ENCODE measurements at places on chromosomes 13 and 19.
A peak's percentile ranks its signal among the peaks of the same experiment; 100 is the strongest.

DNA sequence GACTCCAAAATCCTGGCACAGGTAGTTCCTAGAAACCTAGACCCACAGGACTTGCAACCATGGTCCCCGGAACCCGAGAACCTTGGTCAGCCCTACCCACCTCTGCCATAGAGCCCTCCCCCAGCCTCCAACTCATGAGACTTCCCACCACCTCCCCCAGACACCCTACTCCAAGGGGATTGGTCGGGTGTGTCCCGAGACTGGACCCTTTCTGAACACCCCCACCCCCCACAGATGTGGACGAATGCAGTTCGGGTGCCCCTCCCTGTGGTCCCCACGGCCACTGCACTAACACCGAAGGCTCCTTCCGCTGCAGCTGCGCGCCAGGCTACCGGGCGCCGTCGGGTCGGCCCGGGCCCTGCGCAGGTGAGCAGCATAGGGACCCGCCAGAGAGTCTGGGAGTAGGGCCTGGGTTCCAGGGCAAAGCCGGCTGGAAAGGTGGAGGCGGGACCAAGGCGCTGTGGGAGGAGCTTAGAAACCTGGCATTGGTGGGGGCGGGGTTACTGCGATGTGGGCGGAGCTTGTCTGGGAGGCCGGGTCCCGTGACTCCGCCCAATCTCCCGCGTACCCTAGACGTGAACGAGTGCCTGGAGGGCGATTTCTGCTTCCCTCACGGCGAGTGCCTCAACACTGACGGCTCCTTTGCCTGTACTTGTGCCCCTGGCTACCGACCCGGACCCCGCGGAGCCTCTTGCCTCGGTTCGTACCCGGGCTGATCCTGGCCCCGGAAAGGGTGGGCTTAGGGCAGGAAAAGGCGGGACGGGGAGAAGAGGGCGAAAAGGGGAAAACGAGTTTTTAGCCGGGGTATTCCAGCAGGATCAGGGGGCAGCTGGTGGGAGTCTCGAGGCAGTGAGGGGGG lies 11.9 kb downstream of the LTBP4 start:
- no peak for DNase-seq

DNA sequence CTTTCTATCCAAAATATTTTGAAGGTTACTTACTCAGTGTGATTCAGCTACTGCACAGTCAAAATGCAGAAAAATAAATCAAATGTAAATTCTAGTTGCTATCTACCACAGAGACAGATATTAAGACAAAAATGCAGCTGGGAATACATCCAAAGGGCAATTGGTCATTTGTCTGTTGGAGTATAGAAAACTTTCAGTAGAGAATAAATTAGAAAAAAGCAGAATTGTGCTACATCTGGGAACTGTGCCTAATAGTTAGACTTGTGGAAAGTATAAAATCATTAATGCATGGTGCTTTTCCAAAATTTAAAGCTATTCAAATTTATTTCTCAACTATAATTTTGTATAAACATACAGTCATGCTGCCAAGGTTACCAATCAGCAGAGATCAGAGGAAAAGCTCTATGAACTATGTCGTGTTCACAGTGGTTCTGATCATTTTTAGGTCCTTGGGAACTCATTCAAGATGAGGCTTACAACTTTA lies 1635.8 kb downstream of the PCDH9 start:
- no peak for DNase-seq

DNA sequence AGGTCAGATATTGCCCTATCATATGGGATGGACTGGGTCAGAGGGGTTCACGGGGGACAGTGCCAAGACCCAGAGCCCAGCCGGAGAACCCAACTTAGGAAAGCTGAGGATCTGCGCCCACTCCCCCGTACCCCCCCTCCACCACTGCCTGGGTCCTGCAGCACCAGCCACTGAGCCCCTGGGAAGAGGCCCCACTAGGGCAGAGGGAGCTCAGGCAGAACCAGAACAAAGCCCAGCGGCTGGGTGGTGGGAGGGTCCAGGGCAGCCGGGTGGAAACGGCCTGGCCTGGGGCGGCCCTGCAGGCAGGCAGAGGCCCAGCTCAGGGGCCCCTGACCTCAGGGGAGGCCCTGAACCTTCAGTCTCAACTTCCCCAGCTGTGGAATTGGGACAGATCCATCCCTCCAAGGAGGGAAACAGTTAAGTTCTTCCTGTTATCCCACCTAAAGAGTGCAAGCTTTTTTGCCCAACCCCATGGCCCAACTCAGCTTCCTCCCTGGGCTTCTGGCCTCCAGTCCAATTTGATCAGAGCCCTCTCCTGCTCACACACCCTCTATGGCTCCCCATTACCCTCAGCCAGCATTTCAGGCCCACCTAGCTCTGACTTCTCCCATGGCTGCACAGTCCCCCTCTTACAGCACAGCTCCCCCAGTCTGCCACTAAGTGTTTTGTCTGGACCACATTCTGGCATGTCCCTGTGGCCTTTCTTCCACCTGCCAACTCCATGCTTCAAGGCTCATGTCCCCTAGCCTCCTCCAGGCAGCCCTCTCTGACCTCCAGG lies 3.1 kb downstream of the NR2F6 start:
- DNase-seq: no peak

DNA sequence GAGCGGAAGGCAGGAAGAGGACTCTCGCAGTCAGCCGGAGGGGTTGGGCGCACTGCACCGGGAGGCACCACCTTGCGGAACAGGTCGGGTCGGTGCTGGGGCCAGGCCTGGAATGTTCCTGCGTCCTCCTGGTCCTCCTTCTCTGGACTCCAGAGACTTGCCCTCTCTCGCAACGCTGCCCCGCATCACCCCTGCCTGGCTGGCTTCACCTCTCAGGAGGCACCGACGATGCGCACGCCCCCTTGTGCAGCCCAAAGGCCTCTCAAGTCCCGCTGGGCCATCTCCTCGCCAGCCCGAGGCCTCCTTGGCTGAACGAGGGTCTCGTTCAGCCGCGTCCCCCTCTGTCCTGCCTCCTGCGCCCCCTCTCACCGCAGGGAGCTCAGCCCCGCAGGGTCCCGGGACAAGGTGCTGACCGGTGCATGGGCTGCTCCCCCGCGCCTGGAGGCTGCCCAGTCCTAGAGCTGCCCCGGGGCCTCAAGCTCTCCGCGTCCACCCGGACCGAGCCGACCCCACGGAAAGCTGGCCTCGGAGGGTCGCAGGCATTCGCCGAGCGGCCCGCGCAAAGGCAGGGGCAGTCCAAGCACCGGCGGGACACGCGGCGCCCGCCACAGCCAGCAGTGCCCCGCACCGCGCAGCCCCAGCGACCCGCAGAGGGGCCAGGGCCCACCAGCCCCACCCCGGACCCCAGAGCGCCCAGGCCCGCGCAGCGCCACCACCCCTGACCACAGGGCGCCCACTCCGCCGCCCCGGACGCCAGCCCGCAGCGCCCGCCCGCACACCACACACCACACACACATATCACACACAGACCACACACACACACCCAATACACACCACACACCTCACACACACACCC lies 133.8 kb downstream of the CRYL1 start:
- DNase-seq: no peak

DNA sequence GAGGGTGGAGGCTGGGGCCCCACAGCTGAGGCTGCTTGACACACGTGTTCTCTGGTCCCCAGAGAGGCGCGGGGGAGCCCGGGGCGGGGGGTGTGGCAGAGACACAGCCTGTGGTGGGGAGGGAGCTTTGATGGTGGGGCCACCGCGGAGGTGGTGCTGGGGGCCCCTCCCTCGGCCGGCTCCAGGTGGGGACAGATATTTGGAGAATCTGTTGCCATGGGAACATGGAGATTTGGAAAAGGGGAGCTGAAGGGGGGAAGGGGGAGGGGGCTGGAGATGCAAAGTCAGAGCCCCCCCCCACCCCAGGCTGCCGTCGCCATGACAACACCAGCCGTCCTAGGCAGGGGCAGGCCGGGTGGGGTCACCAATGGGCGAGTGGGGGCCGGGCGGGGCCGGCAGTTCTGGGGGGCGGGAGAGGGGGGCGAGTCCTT lies 1.2 kb downstream of the PRKCG start:
- DNase-seq: no peak

- DNase-seq: no peak
Observed at GRCh38 chr13:37878496-37878895, 8.9 kb upstream of the TRPC4 start.

DNA sequence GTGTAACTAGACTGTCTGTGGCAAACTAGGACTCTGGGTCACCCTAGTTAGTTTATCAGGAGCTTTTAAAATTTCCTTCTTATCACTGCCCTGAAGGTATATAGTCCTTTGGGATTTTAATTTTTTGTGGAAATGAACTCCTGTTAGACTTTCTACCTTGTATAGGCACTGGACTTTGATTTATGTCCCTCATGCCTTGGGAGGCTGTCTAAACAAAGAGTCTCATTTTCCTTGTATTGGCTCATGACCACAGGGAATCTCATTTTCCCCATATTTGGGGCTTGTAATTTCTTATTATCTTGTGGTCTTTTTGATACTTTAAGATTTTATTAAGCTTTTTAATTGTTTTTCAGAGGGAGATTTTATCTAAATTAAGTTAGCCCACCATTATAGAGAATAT lies 21.4 kb downstream of the KCTD4 start:
- DNase-seq: peak; percentile 45

DNA sequence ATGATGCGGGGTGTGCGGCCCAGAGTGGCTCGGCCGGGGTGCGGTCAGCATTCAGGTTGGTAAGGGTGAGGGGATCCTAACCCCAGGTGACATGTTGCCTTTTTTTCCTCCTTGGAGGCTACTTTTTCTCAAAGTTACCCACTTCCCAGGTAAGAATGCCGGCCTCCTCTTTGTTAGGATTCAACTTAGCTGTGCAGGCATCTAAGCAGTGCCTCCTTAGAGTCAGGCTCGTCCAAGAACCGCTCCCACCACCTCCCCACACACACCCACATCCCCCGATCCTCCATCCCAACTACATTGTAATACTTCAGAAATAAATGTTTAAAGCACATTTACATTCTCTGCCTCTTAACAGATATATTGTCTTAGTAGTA lies 733 bp upstream of the ENOX1 start:
- DNase-seq: no peak

DNA sequence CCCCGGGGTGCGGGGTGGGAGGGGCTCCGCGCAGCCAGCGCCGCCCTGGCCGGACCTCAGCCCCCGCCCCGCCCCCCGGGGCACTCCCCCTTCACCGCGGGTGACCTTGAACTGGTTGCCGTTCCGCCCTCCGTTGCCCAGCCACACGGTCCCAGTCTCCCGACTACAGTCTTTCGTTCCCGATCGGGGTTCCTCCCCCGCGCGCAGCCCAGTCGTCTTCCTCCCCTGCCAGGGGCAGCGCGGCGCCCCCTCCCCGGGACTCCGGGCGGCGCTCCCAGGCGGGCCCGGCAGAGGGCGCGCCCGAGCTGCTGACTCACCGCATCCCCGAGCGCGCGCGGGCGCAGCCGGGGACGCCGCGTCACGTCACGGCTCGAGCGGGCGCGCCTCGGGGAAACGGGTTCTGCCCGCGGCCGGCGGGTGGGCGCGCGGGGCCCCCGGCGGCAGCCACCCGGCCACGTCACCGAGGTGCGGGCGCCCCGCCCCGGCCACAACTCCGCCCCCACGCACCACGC lies 459 bp downstream of the MIDN start:
- DNase-seq: peak; percentile 61

DNA sequence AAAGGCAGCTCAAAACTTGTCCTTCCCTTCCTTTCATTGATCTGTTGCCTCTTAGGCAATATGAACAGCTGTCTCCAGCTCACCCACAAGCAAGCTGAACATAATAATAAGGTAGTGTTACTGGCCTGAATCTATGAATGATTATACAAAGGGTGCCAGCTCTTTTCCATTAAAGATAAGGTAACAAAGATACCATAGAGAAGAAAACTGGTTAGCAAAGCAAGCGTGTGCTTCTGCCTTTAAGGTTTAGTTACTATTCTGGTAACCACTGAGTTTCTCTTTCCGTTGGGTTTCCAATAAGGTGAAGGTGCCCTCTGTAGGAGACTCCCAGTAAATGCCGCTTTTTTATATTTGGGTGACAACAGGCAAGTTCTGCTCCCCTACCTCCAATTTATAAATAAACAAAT lies 12.1 kb upstream of the DACH1 start:
- DNase-seq: peak; percentile 42

DNA sequence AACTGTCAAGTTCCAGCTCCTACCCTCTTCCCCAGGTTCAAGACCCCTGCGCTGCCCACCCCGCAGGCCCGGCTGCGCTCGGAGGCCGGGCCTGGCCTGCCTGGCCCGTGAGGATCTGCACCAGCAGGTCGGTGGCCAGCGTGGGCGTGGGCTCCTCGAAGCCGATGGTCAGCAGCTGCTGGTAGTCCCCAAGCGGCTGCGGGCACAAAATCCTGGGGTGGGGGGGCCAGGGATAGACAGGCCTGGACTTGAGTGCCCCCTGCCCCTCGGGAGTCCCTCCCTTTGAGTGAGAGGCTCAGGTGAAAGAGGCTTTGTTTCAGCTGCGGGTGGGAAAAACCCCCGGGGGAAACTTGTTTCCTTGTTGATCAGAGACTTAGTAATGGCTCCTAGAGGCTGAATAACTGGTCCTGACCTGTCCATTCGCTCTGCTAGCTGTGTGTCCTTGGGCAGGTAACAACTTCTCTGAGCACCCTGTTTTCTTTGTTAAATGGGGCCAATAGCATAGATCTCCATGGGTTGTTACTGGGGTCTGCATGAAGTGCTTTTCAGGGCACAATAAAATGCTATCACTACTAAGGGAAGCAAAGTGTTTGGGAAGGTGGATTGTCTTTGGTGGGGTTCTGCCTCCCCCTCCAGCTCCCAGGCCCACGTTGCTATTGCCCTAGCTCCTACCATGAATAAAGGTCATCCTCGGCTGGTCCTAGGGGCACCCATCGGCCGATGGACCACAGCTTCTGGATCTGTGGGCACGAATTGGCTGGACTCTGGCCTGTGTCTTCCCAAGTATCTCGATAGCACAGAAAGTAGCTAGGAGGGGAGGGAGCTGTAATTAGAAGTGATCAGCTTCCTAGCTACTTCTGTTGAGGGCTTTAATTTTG lies 3.5 kb downstream of the C19orf67 start:
- no peak for DNase-seq

DNA sequence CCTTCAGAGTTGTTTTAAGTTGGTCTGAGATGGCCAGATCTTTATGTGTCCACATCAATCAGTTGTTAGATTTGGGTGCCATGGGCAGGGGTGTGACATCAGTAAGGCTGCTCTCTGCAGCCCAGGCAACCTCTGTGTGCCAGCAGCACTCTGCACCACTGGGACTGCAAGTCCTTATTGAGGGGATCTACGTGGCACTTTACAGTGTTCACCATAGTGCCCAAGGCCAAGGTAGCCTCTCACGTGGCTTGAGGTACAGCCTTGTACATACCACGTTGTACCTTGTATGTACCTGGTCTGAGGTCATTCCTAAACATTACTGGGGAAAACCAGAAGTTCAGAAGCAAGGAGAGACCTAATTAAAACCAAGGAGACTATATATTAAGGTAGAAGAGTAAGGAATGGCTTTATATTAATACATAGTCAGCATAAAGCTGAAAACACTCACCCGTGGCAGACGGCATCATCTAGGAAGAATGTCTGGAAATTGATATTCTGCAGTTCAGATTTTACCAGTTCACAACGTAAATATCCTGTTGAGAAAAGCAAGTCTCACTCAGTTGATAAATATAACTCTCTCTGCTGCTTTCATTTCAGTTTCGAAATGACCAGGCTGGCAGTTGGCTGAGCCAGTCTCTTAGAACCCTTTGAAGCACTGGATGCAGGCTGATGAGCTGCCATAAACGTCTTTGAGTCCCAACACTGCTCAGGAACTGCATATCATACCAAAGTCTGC lies 128.8 kb downstream of the ZDHHC20 start:
- DNase-seq: no peak
